Large intestine (tissue), 12 donors: ENCODE measurements at places on chromosomes 1 and 21. TPM values are rescaled to one million over a fixed set of nuclear protein-coding genes. Genes with fewer than 3 reads are reported as not detected.

DNA sequence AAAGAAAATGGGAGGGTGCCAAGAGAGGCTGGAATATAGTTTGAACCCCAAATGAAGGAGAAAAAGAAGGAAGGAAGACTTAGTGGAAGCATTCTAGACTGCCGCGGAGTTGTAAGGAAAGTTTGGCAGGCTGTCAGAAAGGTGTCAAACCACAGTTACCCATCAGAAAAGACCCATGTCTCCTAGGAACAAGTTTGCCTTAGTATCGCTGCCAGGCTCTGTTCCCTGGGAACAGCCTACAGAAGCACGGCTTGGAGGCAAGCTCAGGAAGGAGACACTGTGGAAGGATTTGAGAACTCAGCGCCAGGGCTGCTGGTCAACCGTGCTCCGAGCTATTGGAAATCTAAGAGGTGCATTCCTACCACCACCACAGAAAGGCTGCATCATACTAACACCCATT lies 197.4 kb downstream of the RRAGC start:
- no peak overlapping the region for H3K27ac ChIP-seq
- no peaks in the 10 kb centered on the region for H3K4me1 ChIP-seq
- no peak overlapping the region for H3K4me3 ChIP-seq
- H3K27me3 ChIP-seq: peaks cover 3% of the 10 kb centered on the region
- DNase-seq: no peak

- no peaks in the 10 kb centered on the region for H3K4me1 ChIP-seq
- H3K27ac ChIP-seq: no peak overlapping the region
- no peaks in the 10 kb centered on the region for H3K36me3 ChIP-seq
Measured at GRCh38 chr1:115865704-115866380, 24.9 kb upstream of the NHLH2 start.

DNA sequence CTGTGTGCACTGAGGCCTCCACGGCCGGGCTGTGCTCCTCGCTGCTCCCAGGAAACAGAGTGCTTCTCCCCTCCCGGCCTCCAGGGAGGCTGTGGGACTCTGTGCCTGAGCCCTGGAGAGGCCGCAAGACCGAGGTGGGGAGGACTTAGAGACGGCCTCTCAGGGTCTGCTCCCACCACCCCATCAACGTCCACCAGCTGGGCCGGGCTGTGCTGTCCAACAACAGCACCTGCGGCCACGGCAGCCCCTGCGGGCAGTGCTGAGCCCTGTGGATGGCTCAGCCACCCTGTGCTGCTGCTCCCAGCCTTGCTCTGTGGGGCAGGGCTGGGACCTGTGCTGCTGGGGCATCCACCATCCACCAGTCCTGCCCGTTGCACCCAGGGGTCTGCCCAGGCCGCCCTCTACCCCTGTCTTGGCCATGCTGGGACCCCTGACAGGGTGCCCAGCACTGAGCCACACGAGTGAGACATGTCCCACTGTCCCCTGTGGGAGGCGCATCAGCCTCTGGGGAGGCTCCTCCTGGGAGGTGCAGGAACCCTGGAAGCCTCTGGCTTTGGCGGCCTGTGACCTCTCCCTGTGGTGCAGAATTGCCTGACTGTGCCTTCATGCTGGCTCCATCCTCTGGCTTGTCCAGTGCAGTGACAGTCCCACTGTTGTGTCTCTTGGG lies 31.2 kb upstream of the LRRC3 start:
- no peaks in the 10 kb centered on the region for H3K36me3 ChIP-seq
- no peaks in the 10 kb centered on the region for H3K4me1 ChIP-seq
- DNase-seq: no peak
- no peak overlapping the region for H3K4me3 ChIP-seq
- no peak overlapping the region for H3K27ac ChIP-seq

The CLEC20A gene
- 0.09 TPM for polyA plus RNA-seq

The FLG2 gene
- 0.06 TPM for polyA plus RNA-seq

The AURKAIP1 gene
- 88.4 TPM for polyA plus RNA-seq

The DMBX1 gene
- not detected for polyA plus RNA-seq
